ENCODE measurements at places on chromosomes 7 and 10.

DNA sequence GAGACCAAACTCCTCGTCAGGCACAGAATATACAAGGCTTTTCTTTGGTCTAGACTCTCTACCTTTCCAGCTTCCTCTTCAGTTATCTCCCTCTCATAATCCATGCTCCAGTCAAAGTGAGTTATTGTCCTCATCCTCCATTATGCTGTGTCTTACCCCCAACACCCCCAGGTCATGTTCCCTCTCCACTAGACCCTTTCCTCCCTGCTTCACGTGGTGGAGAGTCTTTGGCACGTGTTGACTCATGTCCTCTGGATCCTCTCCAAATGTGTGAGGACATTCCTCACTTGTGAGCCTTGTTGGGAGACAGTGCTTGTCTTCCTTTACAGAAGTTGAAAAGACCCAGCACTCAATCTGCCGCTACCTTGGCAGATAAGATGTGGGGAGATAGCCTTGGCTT is 36.0 kb upstream of the DLD start:
- DNase-seq: no peak

- DNase-seq: no peak
These were observed 49.1 kb upstream of the BTBD16 start for GRCh38 chr10:122221958-122222357.

GRCh38 chr10:18606051-18606695 is 45.2 kb downstream of the NSUN6 start:
- DNase-seq: no peak

- DNase-seq: no peak
These were observed 29.0 kb downstream of the FGFBP3 start for GRCh38 chr10:91880310-91880709.

DNA sequence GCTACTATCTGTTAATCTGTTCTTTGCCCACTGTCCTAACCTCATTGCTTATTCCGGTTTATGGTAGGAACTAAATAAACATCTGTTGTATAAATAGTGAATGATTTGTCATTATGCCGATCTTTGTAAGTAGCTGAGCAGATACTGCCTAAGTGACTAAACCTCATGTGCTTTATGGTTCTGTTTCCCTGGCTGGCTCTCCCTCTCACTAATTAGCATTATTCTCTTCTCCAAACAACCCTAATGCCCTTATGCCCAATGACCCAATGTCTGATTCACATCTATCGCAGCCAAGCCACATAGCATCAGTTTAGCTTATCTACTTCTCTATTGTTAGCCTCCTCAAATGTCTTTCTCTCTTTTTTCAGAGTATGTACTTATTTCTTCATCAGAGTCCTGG is 462.3 kb upstream of the POT1 start:
- no peak for DNase-seq
